ENCODE measurements at places on chromosomes 7 and 10. TPM values are rescaled to one million over a fixed set of nuclear protein-coding genes. Genes with fewer than 3 reads are reported as not detected.

Gene NRCAM
- 71.2 TPM for total RNA-seq

Gene TEX36
- not detected for total RNA-seq

Gene TSPAN12
- 0.49 TPM for total RNA-seq

Gene LIPM
- total RNA-seq: not detected

Gene INSYN2A
- total RNA-seq: 2.0 TPM

Gene NRAP
- not detected for total RNA-seq

Gene ITPRID1
- total RNA-seq: not detected

Gene GPR158
- total RNA-seq: 0.06 TPM

Gene CLEC5A
- total RNA-seq: not detected

Gene ZNF503
- 12.5 TPM for total RNA-seq

Gene SPDYE6
- total RNA-seq: not detected

Gene TMEM229A
- total RNA-seq: not detected

Gene LBX1
- total RNA-seq: not detected

Gene PNLIPRP2
- not detected for total RNA-seq

Gene DMBT1
- total RNA-seq: not detected

Gene ACTL6B
- not detected for total RNA-seq

Gene R3HCC1L
- total RNA-seq: 14.2 TPM

Gene NEUROD6
- total RNA-seq: not detected

Gene ACADSB
- 9.2 TPM for total RNA-seq

Gene CLRN3
- total RNA-seq: not detected

Gene FAM25G
- not detected for total RNA-seq

Gene PLCE1
- 7.0 TPM for total RNA-seq

Gene FAM180A
- not detected for total RNA-seq

Gene TMEM184A
- 15.3 TPM for total RNA-seq

Gene CRCP
- 30.2 TPM for total RNA-seq

Gene TAX1BP1
- total RNA-seq: 75.2 TPM

Gene PPP1R17
- total RNA-seq: not detected

Gene STAM
- total RNA-seq: 28.0 TPM

Gene SFXN2
- 4.4 TPM for total RNA-seq

Gene PIK3CG
- total RNA-seq: not detected

Gene FAM25C
- total RNA-seq: 2.0 TPM

Gene TNPO3
- total RNA-seq: 47.8 TPM

Data from A549 treated with DMSO at 1 μM for 4 hours (cell line).